ENCODE measurements at places on chromosomes 6 and 20.
A peak's percentile ranks its signal among the peaks of the same experiment; 100 is the strongest.

GRCh38 chr6:37665304-37665703 is 32.4 kb downstream of the MDGA1 start:
- DNase-seq = no peak

GRCh38 chr20:56222201-56222600 is 26.3 kb upstream of the MC3R start:
- DNase-seq = no peak

- DNase-seq = no peak
These were observed 118.3 kb downstream of the KIF13A start for GRCh38 chr6:17869010-17869752.

DNA sequence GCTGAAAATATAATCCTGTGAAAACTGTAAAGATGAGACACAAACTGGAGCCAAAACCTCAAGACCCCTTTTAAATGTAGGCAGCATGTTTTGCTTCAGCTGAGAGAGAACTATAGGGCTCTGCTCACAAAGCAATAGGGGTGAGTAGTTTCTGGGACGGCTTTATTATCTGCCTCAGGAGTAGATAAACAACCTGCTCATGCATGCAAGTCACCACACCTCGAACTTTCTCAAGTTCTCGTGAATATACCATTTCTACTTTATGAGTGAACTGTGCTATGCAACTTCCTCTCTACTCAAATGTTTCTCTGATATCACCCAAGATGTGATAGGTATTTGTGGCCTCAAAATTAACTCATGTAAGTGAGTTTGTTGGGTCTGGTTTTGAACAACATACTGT is 7.5 kb upstream of the OOEP start:
- no peak for DNase-seq

DNA sequence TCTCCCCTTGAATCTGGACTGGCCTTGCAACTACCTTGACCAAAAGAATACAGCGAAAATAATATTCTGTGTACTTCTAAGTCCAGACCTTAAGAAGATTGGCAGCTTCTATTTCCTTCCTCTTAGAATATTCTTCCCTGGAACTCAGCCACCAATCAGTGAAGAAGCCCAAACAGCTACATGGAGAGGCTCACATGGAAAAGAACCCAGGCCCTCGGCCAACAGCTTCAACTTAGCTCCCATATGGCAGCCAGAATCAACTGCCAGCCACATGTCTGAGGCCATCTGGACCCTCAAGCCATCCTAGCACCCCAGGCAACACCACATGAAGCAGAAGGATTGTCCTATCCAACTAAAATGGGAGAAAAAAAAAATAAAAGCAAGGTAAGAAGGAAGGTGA is 178.8 kb downstream of the IBTK start:
- DNase-seq = no peak

- DNase-seq = no peak
These were observed 12.9 kb downstream of the CCDC170 start for GRCh38 chr6:151506761-151507160.

DNA sequence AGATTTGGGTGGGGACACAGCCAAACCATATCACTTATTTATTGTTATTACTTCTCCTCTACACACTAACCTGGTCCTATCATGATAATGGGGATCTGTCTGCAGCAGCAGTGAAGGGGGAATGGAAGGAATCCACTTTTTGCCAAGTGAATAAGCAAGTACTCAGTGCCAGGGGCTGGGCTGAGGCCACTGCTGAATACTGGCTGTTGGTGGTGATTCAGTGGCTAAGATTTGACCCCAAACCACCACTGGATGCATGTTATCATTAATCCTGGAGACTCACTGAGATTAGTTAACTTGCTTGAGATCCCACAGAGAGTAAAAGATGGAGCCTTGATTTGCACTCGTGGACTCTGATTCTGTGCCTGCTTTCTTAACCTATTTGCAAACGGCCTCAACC is 127.7 kb downstream of the TSHZ2 start:
- DNase-seq = no peak

- no peak for DNase-seq
These were observed 66.0 kb downstream of the KIZ start for GRCh38 chr20:21191839-21192238.

GRCh38 chr20:17967521-17968365 is 851 bp downstream of the SNX5 start:
- no peak for DNase-seq

GRCh38 chr20:8039042-8039441 is 19.5 kb upstream of the TMX4 start:
- no peak for DNase-seq

- no peak for DNase-seq
These were observed 121.7 kb upstream of the NXT1 start for GRCh38 chr20:23228912-23229311.

DNA sequence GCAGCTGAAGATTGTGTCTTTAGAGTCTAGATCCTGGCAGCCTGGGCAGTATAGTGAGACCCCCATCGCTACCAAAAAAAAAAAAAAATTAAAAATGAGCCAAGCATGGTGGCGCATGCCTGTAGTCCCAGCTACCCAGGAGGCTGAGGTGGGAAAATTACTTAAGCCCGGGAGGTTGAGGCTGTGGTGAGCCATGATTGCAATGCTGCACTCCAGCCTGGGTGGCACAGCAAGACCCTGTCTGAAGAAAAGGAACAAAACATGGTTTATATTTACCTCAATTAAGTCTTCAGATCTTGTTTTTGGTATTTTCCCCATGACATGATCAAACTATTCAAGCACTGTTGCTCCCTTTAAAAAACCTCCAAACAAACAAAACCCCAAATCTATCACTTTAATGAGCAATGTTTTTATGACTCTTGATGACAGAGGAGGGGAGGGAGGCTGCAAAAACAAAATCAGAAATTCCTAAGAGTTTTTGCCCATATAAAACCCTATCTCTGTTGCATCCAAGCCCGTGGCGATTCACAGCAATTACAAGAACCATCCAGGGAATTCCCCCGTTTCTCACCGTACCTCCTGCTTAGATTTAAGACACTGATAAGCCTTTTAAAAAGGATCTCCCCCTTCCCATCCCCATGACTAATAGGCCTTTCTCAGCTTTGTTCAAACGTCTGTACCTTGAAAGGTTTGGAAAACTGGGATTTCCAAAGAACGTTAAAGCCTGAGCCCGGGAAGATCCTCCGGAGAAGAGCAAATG is 259.9 kb downstream of the BMP7 start:
- no peak for DNase-seq

GRCh38 chr20:26169506-26169905 is 472.9 kb upstream of the ZNF337 start:
- DNase-seq = no peak

- no peak for DNase-seq
These were observed 37.0 kb upstream of the FOXO3 start for GRCh38 chr6:108523697-108524096.

GRCh38 chr6:138416206-138416605 is 12.2 kb downstream of the HEBP2 start:
- no peak for DNase-seq

GRCh38 chr20:1010659-1011058 is 8.5 kb upstream of the RSPO4 start:
- no peak for DNase-seq

GRCh38 chr6:6483733-6484132 is 104.8 kb upstream of the LY86 start:
- DNase-seq = no peak

- no peak for DNase-seq
These were observed 77.3 kb downstream of the EPHA7 start for GRCh38 chr6:93341900-93342613.

GRCh38 chr6:17281100-17281496 is at the start of gene RBM24:
Gene RBM24 (plus strand): TSS chr6:17281361. CDS start chr6:17281582, 221 bp downstream.
- peak; percentile 57 for DNase-seq

DNA sequence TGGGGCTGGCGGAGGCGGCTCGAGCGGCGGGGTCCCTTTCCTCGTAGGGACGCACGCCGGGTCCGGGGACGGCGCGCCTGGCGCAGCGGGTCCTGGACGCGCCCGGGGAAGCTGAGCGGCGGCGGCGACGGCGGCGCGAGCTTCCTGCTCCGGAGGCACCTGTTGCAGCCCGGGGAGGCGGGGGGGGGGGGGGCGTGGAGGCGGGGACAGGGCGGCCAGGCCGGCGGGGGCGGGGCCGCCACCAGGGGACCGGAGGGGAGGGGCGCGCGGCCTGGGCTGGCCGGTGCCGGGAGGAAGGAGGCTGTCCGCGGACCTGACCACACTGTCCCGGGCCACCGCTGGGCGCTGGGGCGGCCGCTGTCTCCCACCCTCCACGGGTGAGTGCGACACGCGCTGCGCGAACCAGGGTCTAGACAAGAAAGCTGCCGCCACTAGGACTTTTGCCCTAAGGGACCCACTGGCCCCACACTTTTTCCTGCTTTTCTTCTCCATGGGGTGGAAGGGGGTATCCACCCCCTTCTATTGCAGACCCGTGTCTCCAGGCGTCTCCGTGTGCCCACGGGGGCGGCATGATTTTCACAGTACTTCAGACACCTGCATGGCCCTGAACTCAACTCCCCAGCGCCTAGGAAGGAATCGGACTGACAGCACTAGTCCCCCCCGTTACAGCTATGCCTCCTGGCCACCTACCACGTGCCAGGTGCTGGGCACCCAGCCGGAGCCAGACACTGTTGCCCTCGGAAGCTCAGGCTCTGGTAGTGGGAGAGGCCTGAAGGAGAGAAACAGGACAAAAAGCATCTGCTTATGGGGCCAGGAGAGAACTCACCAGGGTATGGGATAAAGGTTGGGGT is at the start of gene NFATC2:
TSS of gene NFATC2 (minus strand) at position 149 of the 851 bp plus-strand sequence. CDS start 220 bp downstream, outside the sequence.
- DNase-seq = peak; percentile 59

GRCh38 chr6:2073476-2073875 is 171.9 kb downstream of the GMDS start:
- DNase-seq = no peak

GRCh38 chr6:112030961-112031660 is 22.8 kb upstream of the CCN6 start:
- DNase-seq = no peak

DNA sequence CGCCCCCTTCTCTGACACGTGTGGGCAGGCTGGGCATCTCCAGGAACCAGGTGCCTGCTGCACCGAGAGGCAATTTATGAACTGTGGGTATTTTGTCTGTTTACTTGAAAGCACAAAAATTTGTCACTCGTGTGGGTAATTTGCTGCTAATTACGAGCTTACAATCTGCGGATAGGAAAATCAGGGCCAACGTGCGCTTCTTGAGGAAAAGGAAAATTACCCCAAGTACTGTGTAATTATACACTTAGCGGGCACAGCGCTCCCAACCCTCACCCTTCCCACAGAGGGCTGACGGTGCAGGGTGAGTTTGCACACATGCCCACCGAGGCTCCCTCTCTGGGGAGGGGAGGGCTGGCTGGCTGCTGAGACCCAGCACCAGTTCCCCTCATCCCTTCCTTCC is 25.3 kb upstream of the MDGA1 start:
- DNase-seq = no peak

GRCh38 chr6:139172567-139172966 is 37.7 kb downstream of the HECA start:
- no peak for DNase-seq

DNA sequence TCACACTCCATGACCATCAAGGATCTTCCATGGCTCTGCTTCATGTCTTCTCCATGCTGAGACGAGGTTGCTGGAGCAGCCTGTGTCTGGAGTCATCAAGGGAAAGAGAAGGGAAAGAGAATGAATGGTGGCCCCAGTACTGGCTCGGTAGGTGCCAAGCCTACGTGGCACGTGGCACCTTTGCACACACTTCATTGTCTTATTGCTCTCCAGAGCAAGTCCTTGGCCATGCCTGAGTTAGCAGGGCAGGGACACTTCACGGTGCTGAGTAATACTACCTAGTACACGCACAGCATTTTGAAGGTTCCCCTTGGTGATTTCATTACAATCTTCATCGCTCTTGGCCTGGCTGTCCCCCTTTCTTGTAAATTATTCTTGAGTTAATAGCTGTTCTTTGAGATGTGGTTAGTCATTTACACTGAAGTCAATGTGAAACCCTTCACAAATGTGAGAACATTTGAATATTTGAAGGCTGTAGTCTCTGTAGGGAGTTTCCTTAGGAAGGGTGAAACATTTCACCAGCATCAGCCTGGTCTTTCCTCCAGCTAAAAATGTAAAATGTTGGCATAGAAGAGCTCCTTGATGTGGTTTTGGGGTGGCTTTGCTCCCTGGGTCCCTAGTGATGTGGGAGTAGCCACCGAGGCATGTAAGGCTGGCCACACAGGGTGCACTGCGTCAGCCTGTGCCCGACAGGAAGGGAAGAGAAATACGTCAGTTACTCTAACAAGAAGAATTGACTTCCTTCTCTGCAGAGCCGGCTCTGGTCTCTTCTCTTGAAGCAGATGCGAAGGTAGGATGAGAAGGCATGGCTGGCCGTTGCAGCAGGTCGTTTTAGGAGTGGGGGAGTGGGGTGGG is at the start of gene SYTL3:
TSS of gene SYTL3 (plus strand) at position 766 of the 855 bp plus-strand sequence. CDS start 13,215 bp downstream, outside the sequence.
- DNase-seq = peak; percentile 93

GRCh38 chr6:139917951-139918630 is 543.6 kb upstream of the CITED2 start:
- DNase-seq = no peak

- DNase-seq = no peak
These were observed 400.9 kb downstream of the TAF4 start for GRCh38 chr20:61664556-61665320.

DNA sequence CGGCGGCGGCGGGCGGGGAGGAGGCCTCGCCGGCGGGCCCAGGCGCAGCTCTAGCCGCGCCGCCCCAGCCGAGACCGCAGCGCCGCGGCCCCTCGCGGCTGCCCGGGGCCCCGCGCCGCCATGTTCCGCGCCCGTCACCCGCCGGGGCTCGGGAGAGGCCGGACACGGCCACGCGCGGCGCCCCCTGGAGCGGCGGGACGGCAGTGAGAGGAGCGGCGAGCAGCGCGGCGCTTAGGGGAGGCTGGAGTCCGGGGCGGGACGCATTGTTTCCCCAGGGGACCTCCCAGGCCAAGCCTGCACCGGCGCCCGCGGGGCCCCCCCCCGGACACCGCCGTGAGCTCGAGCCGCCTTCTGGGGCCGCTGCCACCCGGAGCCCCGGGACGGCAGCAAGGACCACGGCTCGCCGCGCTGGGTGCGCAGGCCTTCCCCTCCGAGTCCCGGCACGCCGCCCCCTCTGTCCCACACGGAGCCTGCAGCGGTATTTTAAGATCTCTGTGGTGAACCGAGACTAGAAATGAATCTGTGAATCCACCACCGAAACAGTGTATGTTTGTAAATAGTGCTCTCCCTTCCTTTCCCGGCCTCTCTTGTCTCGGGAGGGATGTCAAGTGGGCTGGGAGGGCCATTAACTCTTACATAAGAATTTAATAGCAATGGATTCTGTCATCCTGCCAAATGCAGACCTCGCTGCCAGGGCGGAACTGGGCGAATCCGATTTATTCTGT is 424 bp upstream of the KIF13A start:
- DNase-seq = peak; percentile 67

DNA sequence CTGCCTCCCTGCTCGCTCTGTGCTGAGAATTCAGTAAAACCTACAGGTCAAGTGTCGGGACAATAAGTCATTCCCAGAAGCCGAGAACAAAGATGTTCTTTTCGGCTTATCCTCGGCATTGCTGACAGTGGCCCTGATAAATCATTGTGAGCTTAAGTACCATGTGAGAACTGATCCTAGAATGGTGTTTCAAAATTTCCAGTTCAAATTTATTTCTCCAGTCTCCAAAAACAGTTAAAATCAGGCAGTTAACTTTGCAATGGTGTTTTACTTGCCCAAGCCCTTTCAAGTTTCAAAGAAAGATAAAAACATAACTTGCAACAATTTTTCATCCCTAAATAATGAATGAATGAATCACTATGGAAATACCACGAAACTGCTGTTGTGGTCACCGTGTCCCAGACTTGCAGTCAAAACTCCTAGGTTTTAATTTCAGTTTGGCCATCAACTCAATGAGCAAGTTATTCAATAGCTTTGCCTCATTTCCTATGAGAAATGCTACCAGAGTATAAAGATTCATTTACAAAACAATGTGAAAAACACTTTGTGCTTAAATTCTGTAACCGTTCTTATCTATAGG is 4.3 kb downstream of the ATP5F1E start:
- DNase-seq = no peak
